H7 (cell line): ENCODE measurements at places on chromosomes 13 and 19. TPM values are rescaled to one million over a fixed set of nuclear protein-coding genes. Genes with fewer than 3 reads are reported as not detected.

THOP1 gene
- 206 and 287 TPM in 2 replicates for total RNA-seq

SLC25A41 gene
- total RNA-seq: 0.11 and 1.2 TPM in 2 replicates

SPTBN4 gene
- 0.78 and 1.1 TPM in 2 replicates for total RNA-seq

S1PR4 gene
- not detected in 2 replicates for total RNA-seq

FGF14 gene
- 0.11 and 0.73 TPM in 2 replicates for total RNA-seq

CDX2 gene
- 0.04 TPM in 1 of 2 replicates, not detected in the other for total RNA-seq

USE1 gene
- 6.9 and 14.4 TPM in 2 replicates for total RNA-seq

PSG3 gene
- not detected in 2 replicates for total RNA-seq
